ENCODE measurements at places on chromosomes 6 and 20. TPM values are rescaled to one million over a fixed set of nuclear protein-coding genes. Genes with fewer than 3 reads are reported as not detected.

GRCh38 chr6:12049165-12049564 is 37.1 kb downstream of the HIVEP1 start:
- DNase-seq = no peak

- DNase-seq = peak; percentile 50
Measured at GRCh38 chr6:11054722-11055121, 10.6 kb upstream of the ELOVL2 start.

GRCh38 chr6:112298816-112299281 is 44.5 kb upstream of the LAMA4 start:
- DNase-seq = peak; percentile 94

DNA sequence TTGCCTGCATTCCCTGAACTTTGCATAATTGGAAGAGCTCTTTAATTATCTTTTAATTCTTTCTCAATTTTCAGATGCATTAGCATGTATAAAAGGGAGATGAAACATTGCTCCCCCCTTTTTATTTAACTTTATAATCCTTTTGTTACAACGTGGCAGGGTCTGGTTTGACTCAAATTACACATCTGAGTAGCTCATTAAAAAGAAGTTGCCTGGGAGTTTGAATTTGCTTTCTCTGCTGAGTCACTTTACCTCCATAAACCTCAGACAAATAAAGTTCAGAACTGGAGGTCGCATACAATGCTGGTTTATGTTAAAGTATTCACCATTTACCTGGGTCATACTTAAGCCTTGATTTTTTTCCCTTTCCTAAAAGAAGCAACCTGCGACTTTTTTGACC is 495.2 kb downstream of the PREX1 start:
- DNase-seq = peak; percentile 18

DNA sequence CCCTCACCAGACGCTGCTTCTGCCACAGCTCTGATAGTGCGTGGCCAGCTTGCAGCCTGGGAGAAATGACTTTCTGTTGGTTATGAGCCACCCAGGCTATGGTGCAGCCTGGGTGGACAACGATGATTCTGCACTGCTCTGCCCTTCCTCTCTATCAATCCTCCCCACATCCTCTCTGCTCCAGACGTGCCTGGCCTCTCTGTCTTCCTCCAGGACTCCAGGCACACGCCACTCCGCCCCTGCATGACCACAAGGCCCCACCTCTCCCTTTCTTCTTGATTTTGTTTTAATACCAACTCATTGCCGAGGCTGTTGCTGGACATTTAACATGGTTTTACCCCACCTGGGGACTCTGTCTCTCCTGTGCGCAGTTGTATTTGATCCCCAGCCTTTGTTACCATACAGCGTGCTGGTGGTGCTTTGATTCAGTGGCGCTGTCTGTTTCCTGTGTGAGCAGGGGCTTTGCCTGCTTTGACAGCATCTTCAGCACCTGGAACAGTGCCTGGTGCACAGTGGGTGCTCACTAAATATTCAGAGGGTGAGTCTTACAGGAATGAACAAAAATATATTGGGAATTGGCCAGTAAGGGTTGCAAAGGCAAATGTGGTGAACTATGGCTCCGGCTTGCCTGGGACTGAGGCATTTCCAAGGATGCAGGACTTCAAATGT is 280.9 kb downstream of the CDH26 start:
- no peak for DNase-seq

DNA sequence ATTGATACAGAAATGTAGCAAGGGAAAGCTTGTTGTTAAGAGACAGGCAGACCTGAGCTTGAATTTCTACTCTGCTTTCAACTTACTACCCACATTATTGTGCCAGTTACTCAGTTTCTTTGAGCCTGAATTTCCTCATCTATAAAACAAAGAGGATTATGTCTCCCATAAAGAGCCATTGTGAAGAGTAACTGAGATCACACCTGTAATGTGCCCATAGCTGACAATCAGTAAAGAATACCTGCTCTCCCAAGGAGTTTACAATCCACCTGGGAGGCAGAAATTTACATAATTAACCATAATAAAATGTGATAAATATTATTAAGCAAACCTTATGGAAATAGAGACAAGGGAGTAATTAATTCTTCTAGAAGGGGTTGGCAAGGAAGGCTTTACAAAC is 204.9 kb downstream of the EPM2A start:
- no peak for DNase-seq

- no peak for DNase-seq
Measured at GRCh38 chr6:105536961-105537360, 134.1 kb upstream of the PREP start.

GRCh38 chr6:146593986-146594385 is 4.8 kb upstream of the ADGB start:
- no peak for DNase-seq

DNA sequence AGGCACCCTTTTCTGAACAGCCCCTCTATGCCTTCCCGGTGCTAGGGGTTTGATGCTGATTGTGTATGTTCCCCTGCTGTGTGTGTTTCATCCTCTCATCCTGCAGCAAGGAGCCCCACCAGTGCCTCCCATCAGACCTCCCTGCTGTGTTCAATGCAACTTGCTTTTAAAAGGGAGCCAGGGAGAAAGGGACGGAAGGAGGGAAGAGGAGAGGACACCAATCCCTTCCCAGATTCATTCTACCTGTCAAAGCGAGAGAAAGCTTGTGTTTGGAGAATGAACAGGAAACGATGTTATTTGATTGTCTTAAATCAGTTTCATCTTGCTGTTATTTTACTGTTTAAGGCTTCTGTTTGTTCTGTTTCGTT is 259.2 kb downstream of the ADGB start:
- DNase-seq = no peak

DNA sequence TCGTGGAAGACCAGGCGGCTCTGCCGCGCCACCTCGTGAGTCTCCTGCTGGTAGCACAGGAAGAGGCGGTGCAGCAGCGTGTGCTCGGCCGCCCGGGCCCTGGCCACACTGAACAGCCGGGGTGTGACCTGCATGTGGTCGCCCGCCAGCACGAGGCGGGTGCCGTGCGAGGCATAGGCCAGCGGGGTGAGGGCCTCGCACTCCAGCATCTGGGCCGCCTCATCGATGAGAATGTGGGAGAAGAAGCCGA is 7.0 kb downstream of the HELZ2 start:
- DNase-seq = no peak

GRCh38 chr6:43799551-43800297 is 29.7 kb downstream of the VEGFA start:
- DNase-seq = no peak

GRCh38 chr20:1212607-1213396 is 9.5 kb downstream of the C20orf202 start:
- peak; percentile 72 for DNase-seq

- DNase-seq = peak; percentile 94
Measured at GRCh38 chr6:89352278-89353117, at the start of gene UBE2J1. Gene UBE2J1 (minus strand): TSS chr6:89352722. CDS start chr6:89352569, 153 bp downstream.

DNA sequence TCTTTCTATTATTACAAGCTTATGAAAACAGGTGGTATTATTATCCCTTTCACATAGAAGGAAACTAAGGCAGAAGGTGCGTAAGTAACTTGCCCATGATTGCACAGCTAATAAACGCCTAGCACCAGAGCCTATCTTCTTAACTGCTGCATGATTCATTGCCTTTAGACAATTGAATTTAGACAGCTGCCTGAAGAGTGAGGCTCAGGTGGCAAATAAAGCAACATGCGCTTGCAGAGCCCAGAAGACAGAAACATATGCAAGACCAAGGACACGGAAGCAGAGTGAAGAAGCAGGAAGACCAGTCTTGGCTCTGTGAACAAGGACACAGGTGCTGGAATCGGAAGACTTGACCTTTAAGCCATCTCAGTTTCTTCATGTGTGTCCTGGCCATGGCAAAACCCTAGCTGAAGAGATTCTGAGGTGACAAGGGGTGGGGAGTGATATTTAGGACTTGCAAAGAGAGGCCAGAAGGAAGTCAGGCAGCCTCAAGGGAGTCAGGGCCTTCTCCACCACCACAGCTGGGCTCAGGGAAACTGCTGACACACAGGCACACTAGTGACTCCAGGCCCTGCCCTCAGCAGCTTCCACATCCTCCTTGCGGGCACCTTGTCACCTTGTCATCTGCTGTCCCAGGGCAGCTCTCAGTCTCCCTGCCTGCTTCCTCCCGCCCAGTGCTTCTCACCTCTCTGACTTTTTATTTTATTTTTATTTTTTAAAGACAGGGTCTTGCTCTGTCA is 91.7 kb upstream of the SLC22A16 start:
- DNase-seq = no peak

DNA sequence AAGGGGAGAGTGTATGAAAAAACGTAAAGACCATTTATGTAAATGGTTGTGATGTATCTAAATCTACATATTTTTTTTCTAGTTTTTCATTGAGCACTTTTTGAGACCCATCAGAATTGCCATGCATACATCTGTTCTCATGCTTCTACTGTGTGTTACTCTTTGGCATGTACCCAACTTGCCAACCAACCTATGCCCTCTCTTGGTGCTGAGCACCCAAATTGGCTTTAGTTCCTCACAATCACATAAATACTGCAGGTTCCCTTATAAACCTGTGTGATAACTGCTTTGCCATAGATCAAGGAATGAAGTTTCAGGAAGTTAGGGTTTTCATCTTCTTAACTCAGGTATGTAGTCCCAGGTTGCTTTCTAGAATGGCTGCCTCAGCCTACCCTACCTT is 7.8 kb downstream of the ENPP3 start:
- no peak for DNase-seq

DNA sequence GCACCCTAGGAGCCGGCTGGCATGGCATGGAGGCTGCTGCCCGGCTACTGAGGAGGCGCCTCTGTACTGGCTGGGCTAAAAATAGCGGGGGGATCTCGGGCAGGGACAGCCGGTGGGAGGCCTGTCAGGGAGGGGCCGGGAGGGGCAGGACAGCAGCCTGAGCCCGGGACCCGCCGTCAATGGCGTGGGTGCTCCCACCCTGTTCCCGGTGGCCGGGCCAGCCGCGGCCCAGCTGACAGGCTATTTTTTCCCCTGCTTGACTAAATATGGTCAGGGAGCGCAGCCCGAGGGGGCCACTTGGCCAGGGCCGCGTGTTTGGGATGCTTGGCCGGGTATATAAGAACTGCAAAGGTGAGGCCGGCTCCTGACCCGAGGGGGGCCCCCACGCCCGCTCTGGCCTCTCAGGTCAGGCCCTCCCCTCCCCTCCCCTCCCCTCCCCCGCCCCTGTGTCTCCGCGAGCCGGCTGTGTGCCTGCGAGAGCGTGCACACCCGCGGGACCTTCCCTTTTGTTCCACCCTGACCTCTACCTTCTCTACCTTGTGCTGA is 74.4 kb upstream of the GATA5 start:
- no peak for DNase-seq

DNA sequence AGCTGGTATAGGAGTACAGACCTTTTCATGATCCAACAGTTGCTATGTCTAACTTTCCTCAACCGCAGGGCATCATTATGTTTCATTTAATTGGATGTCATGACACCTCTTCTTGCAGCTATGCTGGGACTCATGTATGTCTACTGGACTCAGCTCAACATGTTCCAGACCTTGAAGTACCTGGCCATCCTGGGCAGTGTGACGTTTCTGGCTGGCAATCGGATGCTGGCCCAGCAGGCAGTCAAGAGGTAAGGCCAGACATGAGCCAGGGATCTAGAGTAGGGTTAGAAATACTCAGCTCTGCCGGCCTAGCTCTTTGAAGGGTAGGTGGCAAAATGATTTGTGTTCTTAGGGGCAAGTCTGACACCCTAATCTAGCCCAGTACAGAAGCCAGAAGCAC is 25.2 kb downstream of the GHRH start:
- no peak for DNase-seq

- peak; percentile 65 for DNase-seq
Measured at GRCh38 chr6:71537717-71538116, 249.1 kb downstream of the OGFRL1 start.

DNA sequence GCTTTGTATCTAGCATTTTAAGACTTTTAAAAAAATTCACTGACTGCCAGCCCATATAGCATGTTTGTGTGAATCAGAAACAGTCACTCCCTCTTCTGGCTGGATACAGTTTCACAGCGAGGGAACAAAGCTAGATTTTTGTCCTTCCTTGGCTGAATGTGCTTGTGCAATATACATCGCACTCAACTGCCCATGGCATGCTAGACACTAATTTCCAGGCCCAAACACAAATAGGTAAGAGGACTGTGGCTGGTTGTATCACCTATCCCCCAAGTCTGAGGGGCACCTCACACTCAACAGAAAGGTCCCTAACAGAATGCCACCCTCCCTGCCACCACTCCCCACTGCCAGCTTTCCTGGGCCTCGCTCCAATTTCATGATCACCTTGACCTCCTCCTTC is 16.2 kb upstream of the BLCAP start:
- peak; percentile 54 for DNase-seq

GRCh38 chr6:84773431-84774156 is 9.2 kb upstream of the TBX18 start:
- no peak for DNase-seq

The KHDC1L gene
- total RNA-seq = not detected

The KIF13A gene
- total RNA-seq = 51.8 TPM

The PDYN gene
- total RNA-seq = not detected

The TMC2 gene
- total RNA-seq = not detected

The HNF4A gene
- not detected for total RNA-seq

The B3GALT4 gene
- 0.72 TPM for total RNA-seq

The BNIP5 gene
- total RNA-seq = not detected

The RIPPLY2 gene
- not detected for total RNA-seq
